ENCODE measurements at places on chromosomes 13 and 19.

- no peak for DNase-seq
Measured at GRCh38 chr13:53921473-53921872, 892.9 kb downstream of the OLFM4 start.

GRCh38 chr19:10368101-10368803 lies 12.1 kb downstream of the TYK2 start:
- no peak for DNase-seq

GRCh38 chr19:5934774-5935472 lies 20.9 kb downstream of the CAPS start:
- DNase-seq, result no peak

- no peak for DNase-seq
Measured at GRCh38 chr19:13669780-13670355, 94.5 kb upstream of the MRI1 start.

- DNase-seq, result peak; percentile 45
Measured at GRCh38 chr13:114067381-114067885, 65.0 kb downstream of the RASA3 start.

DNA sequence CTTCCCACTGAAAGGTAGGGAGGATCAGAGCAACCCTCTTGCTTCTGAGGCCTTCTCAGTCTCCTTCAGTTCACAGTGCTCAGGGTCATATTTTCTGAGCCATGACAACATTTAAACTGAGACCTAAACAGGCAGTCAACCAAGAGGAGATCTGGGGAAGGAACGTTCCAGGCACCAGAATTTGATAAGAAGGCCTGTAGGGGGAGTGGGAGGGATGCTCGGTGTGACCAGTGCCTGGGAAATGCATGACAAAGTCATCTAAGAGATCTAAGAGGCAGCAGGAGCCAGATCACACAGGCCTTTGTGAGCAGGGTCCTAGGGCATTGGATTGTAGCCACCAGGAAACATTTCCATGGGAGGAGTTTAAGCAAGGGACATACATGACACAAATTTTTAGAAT lies 71.6 kb downstream of the SHISA2 start:
- DNase-seq, result no peak

DNA sequence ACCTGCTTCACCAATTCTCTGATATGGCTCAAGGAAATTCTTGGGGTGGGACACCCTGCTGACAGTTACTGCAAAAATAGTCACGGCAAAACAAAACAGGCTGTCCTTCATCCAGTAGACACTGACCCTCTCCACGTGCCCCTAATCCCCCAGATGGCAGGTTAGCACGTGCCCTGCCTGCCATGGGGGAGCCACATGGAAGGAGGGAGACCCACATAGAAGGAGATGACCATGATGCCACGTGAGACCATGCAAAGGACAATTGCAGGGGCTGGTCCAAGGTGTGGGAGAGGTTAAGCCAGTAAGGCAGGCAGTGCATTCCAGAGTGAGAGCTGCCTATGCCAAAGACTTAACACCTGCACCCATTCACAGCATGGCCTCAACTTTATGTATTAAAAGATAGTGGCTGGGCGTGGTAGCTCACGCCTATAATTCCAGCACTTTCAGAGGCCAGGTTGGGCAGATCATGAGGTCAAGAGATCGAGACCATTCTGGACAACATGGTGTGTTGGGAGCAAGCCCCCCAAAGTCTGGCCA lies 82.7 kb downstream of the ZNF429 start:
- no peak for DNase-seq
